ENCODE measurements at places on chromosomes 3 and 15.

DNA sequence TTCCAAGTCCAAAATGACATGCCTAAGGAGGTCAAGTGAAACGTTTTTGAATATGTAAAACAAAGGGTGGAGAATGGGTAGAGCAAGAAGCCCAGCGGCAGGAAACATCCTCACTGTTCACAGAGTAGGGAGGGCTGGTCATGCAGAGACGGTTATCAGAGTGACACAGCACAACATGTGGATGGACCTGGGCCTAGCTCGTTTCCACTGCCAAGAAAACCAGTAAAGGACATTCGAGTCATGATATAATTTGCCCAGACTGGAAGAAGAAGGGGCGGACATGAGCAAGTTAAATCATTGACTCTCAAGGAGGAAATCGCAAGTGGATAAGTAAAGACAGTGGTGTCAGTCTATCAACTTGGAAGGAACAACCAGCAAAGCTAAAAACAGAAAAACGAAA, 89.3 kb downstream of the LRIG1 start:
- DNase-seq = no peak

DNA sequence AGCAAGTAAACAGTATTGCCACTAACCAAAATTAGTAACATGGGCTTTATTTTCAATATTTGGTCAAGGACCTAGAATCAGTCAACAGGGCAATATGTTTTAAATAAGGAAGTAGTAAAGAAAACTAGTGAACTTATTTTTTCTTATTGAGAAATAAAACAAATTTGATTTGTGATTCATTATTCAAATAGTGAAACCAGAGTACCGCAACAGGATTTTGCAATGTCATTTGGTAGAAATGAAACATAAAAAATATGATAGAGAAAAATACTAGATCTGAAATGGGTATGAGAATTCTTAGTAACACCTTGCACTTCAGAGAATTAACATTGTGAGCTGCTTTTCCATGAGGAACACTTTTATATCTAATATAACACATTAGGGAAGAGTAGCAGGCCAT, 291.8 kb upstream of the GBE1 start:
- DNase-seq = no peak

GRCh38 chr3:131457220-131457619, 45.6 kb downstream of the MRPL3 start:
- no peak for DNase-seq

DNA sequence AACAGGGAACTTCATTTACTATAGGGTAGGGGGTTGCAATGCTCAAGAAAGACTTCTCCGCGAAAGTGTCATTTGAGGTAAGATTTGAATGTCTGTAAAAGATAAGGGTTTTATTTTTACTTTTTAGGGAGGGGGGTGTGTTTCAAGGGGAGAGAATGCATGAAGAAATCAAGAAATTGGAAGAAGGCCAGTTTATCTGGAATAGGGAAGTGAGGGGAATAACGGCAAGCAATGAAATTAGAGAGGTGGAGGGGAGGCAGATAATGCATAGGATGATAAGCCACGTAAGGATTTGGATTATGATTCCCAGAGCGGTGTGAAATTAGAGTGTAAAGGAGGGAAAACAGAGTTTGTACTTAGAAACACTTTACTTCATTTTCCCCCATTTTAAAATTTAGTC, 63.0 kb upstream of the MB21D2 start:
- DNase-seq = no peak

GRCh38 chr15:29220852-29221251, 48.8 kb downstream of the NSMCE3 start:
- DNase-seq = no peak

DNA sequence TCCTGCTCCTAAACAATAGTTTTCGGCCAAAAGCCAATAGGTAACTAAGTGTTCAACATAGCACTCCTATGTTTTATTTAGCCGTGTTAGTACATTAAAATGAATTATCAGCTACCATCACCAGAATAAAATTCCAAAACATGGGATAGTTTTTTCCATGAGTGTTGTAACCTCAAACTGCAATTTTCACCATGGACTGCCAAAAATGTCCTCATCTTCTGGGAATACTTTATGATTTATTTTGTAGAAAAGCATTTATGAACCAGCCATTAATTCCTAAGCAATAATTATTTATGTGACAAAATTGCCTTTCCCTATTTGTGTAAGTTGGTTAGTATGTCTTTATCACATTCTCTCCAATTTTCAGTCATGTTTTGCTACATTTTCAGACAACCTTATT, 438.1 kb downstream of the NAALADL2 start:
- DNase-seq = no peak

GRCh38 chr15:68210821-68211655, 5.9 kb upstream of the CALML4 start:
- peak; percentile 69 for DNase-seq

DNA sequence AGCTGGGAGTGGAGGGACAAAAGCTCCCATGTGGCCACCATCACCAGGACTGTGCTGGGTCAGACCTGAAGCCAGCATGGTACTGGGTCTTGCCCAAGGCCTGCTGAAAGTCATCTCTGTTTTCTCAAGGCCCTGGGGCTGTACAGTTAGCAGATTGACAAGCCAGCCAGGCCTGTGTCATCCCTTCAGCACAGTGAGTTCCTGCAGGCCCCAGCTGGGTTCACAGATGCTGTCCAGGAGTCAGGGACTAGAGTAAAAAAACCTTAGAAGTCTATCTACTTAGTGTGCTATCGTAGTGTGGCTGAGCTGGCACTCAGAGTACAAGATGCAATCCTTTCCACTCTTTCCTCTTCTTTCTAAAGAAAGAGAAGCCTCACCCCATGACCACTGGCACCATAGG, 246.0 kb upstream of the NAALADL2 start:
- no peak for DNase-seq

- no peak for DNase-seq
Measured at GRCh38 chr3:101725194-101725889, 928 bp downstream of the CEP97 start.

GRCh38 chr15:67076147-67076843, 10.9 kb downstream of the SMAD3 start:
- peak; percentile 40 for DNase-seq

- DNase-seq = peak; percentile 23
Measured at GRCh38 chr3:107241217-107241616, 136.0 kb upstream of the CCDC54 start.

DNA sequence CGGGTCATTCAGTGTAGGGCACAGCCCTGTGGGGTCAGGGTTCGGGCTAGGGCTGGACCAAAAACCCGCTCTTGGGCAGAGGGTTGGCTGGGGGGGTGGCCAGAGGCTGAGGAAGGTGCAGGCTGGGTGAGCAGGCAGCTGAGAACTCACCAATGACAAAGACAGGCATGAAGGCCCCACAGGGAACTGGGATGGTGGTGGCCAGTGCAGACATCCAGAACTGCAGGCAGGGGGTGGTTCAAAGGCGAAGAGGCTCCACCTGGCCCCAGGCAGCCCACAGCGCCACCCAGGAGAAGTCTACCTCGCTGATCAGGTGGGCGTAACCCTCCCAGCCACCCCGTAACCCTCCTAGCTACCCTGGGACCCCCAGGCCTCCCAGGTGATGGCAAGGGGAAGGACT, 6.7 kb downstream of the CLCN2 start:
- no peak for DNase-seq

- DNase-seq = no peak
Measured at GRCh38 chr3:38453913-38454177, 155 bp downstream of the ACVR2B start.

GRCh38 chr15:85748729-85749128, 46.0 kb downstream of the KLHL25 start:
- peak; percentile 3 for DNase-seq

GRCh38 chr3:126552688-126553283, 5.9 kb downstream of the C3orf22 start:
- no peak for DNase-seq

DNA sequence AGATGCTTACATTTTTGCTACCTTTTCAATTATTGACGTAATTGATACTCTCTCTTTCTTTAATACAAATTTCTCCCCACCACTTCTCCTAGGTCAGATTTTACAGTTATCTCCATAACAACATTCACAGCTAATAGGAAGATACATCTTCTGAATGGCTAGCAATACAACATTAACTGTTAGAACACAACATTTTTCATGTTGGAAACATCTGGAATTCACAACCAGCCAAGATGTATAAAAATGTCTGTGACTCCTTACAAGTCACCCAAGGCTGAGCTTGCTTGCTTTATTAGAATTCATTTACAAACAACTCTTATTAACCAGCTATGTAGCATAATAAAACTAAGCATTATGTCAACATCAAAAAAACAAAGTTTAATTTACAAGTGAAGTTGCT, 81.0 kb upstream of the ROBO2 start:
- no peak for DNase-seq

DNA sequence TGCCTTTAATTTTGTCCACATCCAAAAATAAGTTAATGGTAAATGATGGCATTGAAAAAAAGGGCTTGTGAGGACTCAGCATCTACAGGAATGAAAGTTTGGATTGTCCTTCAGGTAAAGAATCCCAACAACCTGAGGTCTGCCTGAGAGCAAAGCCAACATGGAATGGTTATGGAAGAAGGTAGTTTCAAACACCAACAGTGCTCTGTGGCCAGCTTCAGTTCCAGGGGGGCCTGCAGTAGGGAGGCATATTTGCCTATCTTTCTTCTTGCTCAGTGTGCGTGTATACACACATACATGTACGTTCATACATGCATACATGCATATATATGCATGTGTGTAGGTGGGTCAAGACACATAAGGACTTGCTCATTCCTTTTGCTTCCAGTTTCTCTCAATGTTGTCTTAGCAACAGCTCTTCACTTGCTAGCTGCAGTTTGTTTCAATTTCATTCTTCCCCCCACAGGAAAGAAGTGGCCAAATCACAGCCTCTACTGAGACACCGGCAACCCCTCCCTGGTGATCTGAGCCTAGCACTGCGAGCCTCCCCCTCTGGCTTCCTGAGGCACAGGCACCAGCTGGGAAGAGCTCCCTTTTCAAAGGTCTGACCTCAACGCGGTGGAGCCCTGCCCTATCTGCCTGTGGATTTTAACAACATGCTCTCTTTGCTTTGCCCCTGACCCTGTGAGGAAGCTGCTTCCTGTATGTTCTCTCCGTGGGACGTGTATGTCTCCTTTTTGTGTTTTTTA, 146.2 kb downstream of the KLF13 start:
- DNase-seq = peak; percentile 87

- no peak for DNase-seq
Measured at GRCh38 chr3:11495948-11496557, 147.7 kb downstream of the VGLL4 start.

- DNase-seq = no peak
Measured at GRCh38 chr15:66938114-66938830, 127.1 kb upstream of the SMAD3 start.

GRCh38 chr3:168066882-168067281, 28.8 kb downstream of the GOLIM4 start:
- no peak for DNase-seq

DNA sequence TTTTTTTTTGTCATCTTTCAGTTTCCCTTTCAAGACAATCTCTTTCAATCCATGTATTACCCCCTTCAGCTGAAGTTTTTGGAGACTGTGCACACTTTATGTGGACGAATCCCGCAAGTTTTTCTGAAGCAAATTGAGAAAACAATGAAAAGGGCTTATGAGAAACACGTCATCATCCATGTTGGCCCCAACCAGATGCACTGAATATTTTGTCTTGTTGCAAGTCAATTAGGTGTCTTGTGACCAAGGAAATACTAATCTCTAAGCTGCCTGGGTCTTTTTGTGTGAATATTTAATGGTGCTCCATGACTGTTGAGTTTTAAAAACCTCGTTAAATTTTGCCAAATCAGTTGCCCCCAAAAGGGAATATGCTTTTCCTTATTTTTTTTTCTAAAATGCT, 21.7 kb upstream of the PPP4R2 start:
- DNase-seq = no peak

GRCh38 chr3:72279631-72280041, 494.7 kb upstream of the PROK2 start:
- DNase-seq = no peak

GRCh38 chr15:67720556-67721175, 104.6 kb upstream of the SKOR1 start:
- DNase-seq = no peak

DNA sequence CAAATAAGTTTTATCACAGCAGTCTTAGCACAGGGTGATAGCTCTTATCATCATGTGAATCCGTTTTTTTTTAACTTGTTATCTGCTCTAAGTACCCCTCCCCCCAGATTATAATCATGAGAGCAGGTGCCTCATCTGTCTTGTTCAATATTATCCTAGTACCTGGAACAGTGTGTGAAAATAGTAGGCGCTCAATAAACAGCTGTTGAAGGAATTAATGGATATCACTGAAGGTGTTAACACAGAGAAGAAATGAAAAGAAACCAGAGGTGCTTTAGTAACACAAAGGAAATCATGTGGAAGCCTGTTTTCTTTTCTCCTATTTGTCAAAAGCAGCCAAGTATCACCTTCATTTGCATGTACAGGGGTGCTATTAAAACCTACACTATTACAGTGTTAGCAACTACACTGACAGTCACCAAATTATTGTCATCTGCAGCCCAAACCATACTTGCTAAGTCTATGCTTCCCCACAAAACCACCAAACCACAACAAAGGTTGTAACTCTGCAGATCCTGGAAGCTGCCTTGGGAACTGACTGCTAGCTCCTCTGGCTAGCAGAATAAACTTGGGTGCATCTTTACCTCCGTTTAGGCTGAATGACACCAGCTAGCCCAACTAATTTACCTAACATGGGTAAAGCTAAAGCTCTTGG, 2.9 kb downstream of the XPC start:
- DNase-seq = peak; percentile 53

GRCh38 chr3:71930056-71930991, 145.4 kb upstream of the PROK2 start:
- peak; percentile 65 for DNase-seq

DNA sequence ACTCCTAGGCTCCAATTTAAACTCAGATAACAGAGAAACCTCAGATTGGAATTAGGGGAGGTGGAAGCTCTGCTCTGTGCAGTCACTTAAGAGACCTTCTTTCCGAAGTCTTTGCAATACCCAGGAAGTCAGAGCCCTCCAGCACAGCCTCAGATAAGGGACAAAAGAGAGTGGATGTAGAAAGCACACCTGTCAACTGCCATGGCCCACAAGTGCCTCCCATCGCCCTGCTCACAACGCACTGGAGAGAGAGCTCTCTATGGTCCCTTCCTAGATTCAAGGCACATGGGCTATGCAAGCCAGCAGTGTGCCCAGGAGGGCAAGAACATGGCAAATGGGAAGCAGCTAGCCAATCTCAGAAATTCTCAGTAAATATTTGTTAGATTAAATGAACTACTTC, 47.3 kb upstream of the TBL1XR1 start:
- no peak for DNase-seq

GRCh38 chr15:71342658-71343057, 227.4 kb downstream of the THSD4 start:
- no peak for DNase-seq

- no peak for DNase-seq
Measured at GRCh38 chr3:57261929-57262328, 30.6 kb downstream of the ASB14 start.
